ENCODE measurements at places on chromosomes 13 and 19.

GRCh38 chr19:398719-399118 lies 10.2 kb downstream of the C2CD4C start:
- no peak for DNase-seq

- DNase-seq = no peak
Observed at GRCh38 chr19:35739275-35740107, 2.8 kb downstream of the IGFLR1 start.

DNA sequence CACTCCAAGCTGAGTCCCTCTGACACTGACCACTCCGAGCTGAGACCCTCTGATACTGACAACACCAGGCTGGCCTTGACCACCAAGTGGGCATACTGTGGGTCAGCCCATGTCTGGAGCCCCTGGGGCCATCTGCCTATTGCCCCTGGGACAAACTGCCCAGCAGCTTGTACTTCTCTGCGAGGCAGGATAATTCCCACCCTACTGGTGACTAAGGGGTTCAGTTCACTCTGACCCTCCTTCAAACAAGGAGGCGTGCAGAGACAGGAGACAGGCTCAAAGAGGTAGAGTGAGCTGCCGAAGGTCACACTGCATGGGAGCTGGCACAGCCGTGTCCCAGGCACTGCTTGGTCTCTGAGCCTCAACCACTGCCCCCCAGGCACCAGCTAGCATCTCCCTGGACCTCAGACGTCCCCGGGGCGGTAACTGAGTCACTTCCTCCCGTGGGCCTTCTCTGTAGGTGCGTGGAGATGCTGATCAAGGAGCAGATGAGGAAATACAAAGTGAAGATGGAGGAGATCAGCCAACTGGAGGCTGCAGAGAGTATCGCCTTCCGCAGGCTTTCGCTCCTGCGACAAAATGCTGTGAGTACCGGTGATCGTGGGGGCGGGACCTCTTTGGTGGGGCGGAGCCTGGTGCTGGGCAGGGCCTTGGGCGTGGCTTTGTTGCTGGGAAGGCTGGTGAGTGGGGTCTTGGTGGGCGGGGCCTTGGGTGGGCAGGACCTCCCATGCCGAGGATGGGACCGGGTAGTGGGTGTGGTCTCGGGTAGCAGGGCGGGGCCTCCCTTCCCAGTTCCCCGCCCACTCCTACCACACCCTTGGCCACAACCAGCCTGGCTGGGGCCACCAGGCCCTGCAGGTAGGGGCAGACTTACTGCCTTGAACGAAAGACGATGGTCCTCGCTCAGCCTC lies 5.8 kb upstream of the USE1 start:
- no peak for DNase-seq

- DNase-seq = no peak
Observed at GRCh38 chr13:56561327-56561726, 579.4 kb upstream of the PRR20A start.

GRCh38 chr19:10069046-10069445 lies 17.1 kb upstream of the SHFL start:
- no peak for DNase-seq

DNA sequence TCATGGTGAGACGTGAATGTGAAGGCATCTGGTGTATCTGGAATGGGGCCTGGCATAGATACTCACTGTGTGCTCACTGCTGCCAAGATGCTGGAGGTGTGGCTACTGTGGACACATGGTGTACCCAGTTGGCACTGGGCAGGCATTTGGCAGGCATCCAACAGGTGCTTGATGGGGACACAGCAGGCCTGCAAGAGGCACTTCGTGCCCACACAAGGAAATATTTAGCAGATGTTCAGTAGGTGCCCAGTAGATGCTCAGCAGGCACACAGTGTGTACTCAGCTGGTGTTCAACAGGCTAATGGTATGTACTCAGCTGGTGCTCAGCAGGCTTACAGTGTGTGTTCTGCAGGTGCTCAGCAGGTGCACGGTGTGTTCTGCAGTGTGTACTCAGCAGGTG lies 14.2 kb downstream of the CRTC1 start:
- no peak for DNase-seq

GRCh38 chr19:11813703-11814028 lies 407 bp upstream of the ZNF440 start:
- DNase-seq = no peak

- DNase-seq = no peak
Observed at GRCh38 chr13:42076309-42076713, 27.9 kb downstream of the DGKH start.

DNA sequence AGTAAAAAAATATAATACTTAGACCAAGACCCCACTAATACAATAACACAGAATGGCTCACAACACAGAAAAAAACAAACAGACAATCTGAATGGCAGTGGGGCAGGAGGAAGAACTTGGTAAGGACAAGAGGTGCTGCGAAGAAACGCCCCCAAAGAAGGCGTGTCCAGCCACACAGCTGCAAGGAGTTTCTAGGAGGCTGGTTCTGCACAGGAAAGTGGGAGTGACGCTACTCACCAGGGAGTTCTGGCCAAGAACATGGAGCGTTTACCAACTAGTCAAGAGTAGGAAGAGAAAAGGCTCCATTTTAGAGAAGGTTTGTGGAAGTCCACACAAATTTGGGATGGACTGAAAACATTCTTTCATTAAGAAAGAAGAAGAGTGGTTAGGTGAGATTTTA lies 95.3 kb upstream of the SLC15A1 start:
- DNase-seq = no peak

DNA sequence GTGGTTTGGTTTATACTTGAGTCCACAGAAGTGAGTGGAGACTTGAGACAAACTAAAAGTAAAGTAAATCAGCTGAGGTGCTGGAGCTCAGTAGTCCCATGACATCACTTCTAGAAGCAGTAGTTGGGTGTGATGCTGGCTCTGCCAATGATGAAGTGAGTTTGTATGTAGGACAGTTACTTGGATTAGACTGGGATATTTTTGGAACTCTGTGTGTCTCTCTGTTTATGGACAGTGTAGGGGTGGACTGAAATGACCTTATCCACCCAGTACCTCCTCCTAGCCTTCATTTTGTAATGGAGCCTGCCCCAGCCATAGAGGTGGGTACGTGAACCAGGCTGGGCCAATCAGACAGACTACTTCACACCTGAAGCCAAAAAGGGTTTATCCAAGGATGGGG lies 52.2 kb downstream of the POLR1D start:
- no peak for DNase-seq

DNA sequence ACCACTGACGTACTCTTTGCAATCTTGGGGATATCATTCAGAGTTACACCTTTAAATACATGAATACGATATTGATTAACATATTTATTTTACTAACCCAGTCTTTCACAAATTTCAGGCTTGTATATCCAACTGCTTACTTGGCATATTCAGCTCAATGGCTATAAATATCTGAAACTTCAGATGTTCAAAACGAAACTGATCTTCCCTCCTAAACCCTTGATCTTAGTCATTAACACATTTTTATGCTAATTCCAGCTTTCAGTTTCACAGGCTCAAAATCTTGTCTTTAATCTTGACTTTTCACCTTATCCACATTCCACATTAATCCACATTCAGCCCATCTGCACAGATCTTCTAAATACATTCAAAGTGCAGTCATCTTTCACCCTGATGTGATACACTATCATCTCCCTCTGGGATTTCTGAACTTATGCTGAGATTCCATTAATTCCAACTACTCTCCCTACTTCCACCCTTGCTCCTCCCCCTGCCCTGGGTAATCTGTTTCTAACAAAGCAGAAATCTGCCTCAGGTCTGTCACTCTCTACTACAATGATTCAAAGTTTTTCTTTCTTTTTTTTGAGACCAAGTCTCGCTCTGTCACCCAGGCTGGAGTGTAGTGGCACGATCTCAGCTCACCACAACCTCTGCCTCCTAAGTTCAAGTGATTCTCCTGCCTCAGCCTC lies 387.2 kb downstream of the GPC5 start:
- DNase-seq = no peak

Data from NCI-H187 treated with DMSO at 0.1 percent for 48 hours (cell line).